ENCODE measurements at places on chromosomes 16 and 17. TPM values are rescaled to one million over a fixed set of nuclear protein-coding genes. Genes with fewer than 3 reads are reported as not detected.

CEP295NL gene
- total RNA-seq = 1.9 TPM

- DNase-seq = no peak
Observed at GRCh38 chr17:3983606-3984484, 19.6 kb upstream of the ATP2A3 start.

SMIM5 gene
- total RNA-seq = 0.12 TPM

- no peak for DNase-seq
Observed at GRCh38 chr16:54503011-54503855, 216.6 kb upstream of the IRX3 start.

TMEM235 gene
- total RNA-seq = not detected

DNA sequence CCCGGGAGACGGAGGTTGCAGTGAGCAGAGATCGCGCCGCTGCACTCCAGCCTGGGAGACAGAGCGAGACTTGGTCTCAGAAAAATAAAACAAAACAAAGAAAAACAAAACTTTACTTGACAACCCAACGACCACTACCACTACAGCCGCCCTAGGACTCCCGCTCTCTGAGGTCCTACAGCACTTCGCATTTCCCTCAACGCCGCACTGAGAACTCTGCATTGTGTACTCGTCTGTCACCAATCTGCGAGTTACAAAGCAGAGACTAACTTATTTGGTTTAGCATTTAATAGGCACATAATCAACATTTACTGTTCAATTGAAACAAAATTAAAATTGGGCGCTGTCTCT lies 479 bp upstream of the ZNF207 start:
- no peak for DNase-seq

DNA sequence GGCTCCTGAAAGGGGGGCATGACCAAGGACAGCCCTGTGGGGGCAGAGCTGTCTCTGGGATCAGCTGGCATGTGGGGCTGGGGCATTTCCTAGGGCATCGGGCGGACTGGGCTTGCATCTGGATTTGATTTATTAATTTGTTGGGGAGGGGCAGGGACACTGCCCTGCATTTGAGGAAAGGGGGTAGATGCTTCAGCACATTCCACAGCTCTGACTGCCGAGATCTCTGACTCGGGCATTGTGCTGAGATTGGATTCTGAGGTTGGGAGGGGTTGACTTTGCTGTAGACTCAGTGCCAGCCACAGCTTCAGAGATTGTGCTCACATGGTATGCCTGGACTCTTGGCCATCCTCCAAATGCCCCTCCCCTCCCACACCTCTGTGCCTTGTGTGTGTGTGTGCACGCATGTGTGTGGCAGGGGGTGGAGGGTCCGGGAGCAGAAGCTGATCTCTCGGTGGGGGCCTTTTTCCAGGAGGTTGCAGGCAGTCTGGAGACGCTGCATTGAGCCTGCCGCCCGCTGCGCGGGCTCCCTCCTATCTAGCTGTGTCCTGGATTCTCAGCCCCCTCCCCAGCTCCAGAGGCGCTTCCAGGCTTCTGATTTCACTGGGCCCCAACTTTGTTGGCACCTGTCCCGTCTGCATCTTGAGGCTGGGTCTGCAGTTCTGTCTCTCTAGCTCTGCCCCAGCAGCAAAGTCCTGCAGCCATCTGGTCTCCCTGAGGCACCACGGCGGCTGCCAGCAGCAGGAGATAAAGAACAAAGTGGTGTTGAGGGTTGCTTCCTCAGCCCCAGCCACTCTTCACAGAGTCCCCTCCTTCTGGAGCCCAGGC lies 14.9 kb downstream of the IGFBP4 start:
- no peak for DNase-seq

DNA sequence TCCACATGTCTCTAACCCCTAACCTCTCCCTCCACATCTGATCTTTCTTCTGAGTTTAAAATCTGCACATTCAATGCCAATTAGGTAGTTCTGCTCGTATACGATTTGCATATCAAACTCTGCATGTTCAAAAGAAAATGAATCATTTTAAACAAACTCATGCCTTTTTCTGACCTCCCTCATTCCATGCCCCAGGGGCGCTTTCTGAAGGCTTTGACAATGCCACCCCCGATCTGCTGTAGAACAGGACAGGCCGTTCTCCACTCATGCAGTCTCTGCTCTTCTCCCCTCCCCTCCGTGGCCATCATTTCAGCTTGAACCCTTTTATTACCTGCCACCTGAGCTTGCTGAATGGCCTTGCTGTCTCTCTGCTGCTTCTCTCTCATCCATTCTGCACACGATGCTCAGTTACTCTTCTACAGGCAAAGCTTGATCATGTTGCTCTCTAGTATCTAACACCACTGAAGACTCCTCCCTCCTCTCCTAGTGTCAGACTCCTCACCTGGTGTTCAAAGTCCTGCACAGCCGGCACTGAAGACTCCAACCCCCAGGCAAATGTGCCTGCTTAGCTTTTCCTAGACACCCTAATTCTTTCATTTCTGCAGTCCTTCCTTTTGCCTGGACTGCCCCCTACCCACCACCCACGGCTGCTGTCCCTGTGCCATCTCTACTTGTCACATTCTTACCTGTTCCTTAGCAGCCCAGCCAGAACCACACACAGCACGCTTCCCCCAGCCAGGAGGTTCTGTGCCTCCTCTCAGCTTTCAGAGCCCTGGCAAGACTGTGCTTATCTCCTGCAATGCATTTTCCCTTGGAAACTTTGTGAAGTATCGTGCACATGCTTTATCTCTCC lies 6.2 kb downstream of the TMEM238L start:
- no peak for DNase-seq

STH gene
- not detected for total RNA-seq

DNA sequence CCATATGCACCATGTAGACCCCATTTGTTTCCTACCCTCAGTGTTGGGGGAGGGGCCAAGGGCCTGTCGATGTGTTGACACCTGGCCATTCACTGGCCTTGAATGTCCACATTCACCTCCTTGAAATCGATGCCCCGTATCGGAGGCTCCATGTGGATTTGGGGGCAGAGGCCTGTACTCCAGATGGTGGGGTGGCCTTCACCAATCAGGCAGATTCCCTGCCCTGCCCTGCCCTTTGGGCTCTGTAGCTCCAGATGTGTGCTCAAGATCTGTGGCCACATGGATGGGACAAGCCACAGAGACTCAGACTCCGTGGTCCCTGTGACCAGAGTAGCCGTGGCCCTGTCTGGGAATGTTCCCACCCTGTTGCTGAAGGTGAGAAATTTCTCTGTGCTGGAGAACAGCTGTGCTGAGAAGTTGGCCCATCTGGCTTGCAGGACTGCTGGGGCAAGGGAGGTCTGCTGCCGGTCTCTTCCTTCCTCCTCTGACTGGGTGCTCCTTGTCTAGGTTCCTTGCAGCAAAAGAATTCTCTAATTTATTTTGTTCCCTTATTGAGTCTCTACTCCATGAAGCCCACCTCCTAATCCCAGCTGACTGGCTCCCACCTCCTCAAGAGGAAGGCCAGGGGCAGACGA lies 221.3 kb downstream of the SEC14L1 start:
- DNase-seq = no peak

DNA sequence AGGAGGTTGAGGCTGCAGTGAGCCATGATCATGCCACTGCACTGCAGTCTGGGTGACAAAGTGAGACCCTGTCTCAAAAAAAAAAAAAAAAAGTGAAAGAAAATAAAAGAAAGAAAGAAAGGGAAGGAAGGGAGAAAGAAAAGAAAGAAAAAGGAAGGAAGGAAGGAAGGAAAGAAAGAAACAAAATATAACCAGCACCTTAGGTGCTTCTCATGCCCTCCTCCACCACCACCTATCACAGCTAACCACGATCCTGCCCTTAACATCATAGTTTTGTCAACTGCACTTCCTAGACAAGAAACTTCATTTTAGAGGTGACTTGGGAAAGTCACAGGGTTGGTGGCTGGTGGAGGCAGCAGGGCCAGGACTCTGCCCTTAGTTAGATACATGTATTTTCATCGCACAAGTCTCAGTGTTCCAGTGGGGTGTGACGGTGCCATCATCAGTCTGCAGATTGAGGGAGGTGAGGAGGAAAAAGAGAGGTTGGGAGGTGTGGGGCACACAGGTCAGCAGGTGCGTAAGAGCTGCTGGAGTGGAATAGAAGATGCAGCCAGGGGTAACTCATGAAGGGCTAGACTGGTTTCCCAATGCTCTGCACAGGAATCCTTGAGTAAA lies 10.0 kb downstream of the SUPT4H1 start:
- no peak for DNase-seq

DNA sequence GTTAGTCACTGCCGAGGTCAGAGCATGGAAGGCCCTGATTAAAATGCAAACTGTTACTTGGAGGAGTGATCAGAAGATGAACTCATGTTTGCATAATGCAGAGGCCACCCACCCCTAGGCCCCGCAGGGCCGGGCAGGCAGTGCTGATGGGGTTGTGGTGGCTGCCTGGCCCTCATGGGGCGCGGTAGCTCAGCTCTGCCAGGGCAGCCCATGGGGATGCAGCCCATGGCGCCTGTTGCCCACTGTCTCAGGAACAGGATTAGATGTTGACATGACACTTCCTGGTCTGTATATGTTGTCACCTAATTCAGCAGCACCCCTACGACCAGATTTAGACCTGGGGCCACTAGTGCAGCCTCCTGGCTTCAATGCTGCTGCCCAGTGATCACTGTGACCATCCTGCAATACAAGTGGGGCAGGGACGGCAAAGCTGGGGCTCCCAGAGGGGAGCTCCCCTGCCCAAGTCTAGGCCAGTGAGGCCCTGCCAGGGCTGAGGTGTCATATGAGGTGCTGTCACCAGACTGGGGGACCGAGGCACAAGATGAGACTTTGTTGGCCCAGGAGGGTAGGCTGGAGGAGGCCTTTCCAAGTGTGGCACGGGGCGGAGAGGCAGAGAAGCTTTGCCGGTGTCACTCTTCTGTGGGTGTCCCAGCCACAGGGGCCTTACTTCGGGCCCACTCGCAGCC lies 49.1 kb downstream of the RAI1 start:
- DNase-seq = no peak

DNA sequence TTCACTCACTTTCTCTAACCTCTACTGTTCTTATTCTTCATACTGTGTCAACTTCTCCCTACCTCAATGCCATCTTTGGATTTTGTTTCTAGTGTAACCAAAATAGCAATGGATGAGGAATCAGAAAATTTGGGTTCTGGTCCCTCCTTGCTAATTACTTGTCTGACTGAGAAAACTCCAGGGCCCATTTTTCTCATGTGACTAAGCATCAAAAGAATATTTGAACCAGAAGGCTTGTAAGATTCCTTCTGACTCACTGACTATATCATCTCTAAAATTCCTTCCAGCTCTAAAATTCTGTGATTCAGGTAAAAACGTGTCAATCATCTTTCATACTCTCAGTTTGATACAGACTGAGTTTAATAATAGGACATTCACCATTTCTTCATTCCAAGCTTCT lies 57.9 kb downstream of the BRIP1 start:
- DNase-seq = peak; percentile 13

DNA sequence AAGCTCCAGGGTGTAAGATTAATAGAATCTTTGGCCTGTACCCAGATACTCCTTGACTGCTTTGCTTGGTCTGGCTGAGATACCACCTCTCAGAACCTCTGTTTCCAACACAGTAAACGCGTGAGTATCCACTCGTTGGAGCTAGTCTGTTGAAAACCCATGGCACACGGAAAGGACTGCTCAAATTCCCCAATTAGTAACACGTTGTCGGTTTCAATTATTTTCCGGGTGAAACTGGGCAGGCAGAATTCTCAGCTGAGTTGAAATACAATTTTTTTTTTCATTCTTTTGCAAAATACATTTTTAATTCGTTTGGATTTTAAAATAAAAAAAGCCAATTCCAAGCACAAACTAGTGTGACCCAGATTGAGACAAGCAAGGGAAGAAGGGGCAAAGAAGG lies 120.5 kb downstream of the MAF start:
- DNase-seq = no peak

DNA sequence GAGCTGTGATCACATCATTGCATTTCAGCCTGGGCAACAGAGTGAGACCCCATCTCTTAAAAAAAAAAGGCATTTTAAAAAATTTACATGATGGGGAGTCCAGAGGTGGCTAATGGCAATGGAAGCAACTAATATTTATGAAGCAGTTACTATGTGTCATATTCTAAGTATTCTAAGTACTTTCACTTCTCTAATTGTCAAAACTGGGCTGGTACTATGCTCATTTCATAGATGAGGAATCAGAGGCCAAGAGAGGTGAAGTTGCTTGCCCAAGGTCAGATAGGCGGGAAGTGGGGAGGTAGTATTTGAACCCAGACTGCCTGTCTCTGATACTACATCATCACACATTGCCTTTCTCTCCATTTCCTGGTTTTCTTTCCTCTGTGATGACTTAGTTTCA lies 50.7 kb downstream of the SLC5A11 start:
- no peak for DNase-seq

DNA sequence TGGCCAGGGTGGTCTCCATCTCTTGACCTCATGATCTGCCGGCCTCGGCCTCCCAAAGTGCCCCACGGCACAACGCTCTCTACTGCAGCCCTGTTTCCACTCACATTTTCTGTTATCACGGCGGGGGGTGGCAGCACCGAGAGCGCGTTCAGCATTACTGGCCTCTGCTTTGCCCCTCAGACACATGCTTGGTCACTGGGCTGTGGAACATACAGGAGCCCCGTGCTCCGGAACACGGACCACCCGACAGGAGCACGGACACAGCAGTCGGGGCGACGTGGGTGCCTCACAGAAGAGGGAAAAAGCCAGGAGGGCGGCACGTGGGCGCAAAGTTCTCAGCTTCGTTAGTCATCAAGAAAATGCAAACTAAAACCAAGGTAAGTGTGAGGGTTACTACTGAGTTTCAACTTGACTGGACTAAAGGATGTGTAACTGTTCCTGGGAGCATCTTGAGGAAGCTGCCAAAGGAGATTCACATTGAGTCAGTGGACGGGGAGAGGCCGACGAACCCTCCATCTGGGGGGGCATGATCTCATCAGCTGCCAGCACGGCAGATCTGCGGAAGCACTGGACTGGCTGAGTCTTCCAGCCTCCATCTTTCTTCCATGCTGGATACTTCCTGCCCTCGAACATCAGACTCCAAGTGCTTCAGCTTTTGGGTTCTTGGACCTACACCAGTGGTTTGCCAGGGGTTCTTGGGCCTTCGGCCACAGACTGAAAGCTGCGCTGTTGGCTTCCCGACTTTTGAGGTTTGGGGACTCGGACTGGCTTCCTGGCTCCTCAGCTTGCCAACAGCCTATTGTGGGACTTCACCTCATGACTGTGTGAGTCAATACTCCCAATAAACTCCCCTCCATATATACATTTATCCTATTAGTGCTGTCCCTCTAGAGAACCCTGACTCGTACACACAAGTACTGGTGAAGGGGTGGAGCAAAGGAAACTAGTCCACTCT lies 106.8 kb downstream of the ZNF778 start:
- no peak for DNase-seq

OTOP2 gene
- not detected for total RNA-seq

DNA sequence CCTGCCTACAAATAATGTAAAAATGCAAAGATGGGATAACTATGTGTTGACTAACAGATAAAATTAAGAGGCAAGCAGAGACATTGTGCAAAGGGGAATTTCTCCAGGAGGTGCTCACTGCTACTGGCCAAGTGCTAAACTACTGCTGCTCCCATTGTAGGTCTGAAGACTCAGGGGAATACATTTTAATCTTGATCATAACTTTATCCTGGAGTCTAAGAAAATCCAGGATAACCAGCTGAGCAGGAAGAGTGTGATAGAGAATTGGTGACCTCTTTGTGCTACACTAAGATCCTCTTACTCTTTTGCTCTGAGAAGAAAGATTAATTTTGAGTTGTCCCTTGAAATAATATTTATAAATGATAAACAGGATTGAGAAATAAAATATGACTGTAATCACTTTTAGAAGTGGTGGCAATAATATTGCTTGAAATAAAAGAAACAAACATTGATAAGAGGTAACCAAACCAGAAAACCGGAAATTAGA lies 5.9 kb downstream of the RNF43 start:
- DNase-seq = no peak

C16orf82 gene
- total RNA-seq = not detected
